ENCODE measurements at places on chromosomes 1 and 21.

DNA sequence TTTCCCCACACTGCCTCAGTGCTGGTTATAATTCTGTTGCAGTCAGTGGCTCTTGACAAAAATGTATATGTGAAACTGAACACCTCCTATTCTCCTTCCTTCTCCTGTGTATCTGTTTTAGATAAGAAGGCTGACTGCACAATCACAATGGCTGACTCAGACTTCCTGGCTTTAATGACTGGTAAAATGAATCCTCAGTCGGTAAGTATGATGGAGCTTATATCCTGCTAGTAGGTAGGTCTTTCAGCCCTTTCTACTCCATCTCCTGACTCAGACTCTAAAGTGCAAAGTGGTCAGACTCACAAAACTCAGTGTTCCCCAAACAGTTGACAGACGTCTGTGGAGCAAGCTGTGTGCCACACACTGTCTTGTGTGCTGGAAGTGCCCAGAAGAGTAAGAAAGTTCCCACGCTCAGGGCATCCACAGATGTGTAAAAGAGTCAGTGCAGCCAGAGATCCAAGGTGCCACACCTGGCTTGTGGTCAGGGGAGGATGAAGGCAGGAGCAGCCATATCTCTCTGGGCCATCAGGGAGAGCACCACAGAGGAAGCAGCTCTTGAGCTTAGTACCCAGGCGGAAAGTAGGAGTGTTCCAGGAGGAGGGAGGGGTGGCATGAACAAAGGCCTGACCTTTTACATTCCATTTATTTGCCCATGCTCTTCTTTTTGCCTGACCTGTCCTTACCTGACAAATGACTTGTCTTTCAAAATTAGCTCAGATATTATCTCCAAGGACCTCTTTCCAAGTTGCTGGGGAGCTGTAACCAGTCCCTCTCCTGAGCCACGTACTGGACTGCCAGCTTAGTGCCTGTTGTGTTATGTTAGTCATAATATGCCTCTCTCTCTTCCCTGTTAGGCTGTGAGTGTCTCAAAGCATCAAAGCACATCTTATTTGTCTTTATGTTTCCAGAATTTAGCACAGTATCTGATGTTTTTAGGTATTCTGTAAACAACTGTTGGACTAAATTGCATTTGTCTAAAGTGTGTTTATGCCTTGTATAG is 14.0 kb upstream of the PODN start:
- no peak for DNase-seq

GRCh38 chr1:47738560-47739182 is 258.5 kb downstream of the TRABD2B start:
- peak; percentile 23 for DNase-seq

GRCh38 chr1:205359771-205360565 is 3.2 kb upstream of the KLHDC8A start:
- peak; percentile 45 for DNase-seq

DNA sequence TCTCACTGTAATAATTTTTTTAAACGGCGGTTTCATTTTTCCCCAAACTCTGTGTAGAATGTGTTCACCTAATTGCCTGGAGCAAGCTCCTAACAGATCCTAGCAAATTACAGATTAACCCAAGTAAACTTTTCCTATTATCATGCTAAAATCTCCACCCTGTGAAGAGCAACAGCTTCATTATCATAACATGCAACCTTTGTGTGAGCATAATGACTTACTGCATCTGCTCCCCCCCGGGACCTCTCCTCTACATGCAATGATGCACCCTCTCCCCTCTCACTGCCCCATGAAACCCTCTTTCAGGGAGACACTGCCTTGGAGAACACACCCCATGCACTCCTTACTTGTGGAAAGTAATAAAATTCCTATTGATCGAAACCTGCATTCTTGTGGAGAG is 717.0 kb upstream of the TMPRSS15 start:
- DNase-seq, result no peak

DNA sequence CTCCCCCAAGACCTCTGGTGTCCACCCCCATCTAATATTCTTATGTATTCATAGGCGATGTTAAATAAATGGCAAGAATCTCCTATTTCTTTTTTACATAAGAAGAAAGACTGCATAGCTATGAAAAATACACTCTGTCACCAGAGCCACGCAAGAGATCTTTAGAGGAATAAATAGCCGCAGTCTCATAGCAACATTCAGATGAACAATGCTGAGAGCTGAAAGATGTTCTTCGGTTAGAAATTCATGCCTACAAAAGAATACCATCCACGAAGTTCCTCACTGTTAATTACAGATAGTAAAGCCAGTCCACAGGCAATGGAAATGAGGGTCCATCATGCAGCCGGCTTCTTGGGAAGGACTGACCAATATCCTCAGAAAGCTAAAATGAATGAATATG is 76.0 kb upstream of the SOD1 start:
- DNase-seq, result no peak

DNA sequence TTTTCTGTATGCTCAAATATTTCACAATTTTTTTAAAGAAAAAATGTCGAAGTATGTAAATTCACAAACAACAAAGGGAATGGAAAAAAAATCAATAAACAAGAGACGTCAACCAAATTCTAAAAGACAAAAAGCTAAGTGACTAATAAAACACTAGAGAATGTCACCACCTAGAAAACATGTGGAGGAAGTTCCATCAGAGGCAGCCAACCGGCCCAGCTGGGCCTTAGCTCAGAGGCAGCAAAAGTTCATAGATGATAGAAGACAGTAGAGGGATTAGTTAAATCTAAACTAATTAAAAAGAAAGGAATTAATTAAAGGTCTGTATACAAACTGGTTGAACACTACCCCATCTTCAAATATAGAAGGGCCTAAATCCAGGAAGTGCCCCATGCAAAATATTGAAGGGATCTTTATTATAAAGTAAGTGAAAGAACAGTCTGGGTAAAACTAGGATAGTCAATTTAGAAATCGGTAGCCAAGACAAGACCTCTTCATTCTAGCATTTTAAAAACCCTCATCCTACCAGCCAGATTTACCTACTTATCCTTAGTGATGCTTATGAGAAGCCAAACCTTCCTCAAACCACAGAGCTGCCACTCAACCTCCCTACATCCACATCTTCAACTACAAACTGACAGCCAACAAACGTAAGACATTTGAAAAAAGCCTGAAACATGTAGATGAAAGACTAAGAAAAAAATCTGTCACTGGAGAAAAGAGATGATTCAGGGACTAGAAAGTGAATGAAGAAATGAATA is 23.7 kb downstream of the MRPL39 start:
- no peak for DNase-seq

GRCh38 chr21:35099310-35099709 is 50.2 kb upstream of the RUNX1 start:
- no peak for DNase-seq

GRCh38 chr1:16727190-16728111 is 12.9 kb upstream of the RNU1-4 start:
- no peak for DNase-seq
